ENCODE measurements at places on chromosomes 1 and 21. TPM values are rescaled to one million over a fixed set of nuclear protein-coding genes. Genes with fewer than 3 reads are reported as not detected.
A peak's percentile ranks its signal among the peaks of the same experiment; 100 is the strongest.

Gene HES3
- not detected for total RNA-seq

- H3K4me3 ChIP-seq = no peak overlapping the region
- no peak overlapping the region for H3K27ac ChIP-seq
- H3K4me1 ChIP-seq = peaks cover 20% of the 10 kb centered on the region
Measured at GRCh38 chr1:52571783-52572182, 18.9 kb upstream of the TUT4 start.

DNA sequence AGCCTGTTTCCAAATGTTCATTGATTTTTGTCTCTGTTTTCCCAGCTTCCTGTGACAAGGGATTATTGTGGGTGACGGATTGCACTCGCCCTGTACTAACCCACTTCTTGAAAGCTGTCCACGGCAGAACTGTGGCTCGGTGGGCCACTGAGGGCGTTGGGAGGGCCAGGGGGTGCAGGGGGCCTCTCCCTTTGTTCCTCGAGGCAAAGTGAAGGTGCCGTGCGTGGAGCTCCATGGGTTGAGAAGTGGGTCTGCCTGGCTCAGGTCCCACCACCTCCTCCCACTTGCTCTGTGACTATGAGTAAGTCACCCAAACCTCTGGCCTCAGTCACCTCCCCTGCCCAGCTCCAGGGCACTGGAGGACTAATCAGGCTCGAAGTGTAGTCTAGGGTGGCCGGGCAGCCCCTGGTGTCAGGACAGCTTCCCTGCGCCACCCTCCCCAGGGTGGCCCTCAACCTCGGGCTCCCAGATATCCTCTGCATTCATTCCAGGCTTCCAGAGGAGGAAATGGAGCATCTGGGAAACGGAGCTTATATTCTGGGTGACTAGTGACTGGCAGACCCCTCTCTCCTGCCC lies 148.6 kb downstream of the NPHP4 start:
- no peak overlapping the region for H3K4me3 ChIP-seq
- H3K36me3 ChIP-seq = no peaks in the 10 kb centered on the region

- no peak overlapping the region for H3K4me3 ChIP-seq
- H3K27ac ChIP-seq = no peak overlapping the region
- DNase-seq = no peak
- H3K36me3 ChIP-seq = no peaks in the 10 kb centered on the region
- peaks cover 26% of the 10 kb centered on the region for H3K27me3 ChIP-seq
Measured at GRCh38 chr1:207904391-207904790, 6.5 kb downstream of the CD34 start.

DNA sequence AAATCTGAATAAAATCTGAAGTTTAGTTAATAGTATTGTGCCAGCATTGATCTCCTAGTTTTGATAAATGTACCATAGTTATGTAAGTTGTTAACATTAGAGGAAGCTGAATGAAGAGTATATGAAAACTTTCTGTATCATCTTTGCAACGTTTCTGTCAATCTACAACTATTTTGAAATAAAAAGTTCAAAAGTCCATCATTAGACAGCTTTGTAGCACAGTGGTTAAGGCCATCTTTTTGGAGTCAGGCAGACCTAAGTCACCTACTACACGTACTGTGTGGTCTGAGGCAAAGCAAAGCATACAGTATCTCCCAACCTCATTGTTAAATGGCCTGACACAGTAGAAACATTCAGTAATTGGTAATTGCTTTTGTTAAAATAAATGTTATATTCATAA lies 47.9 kb upstream of the ATP1A1 start:
- DNase-seq = no peak
- no peaks in the 10 kb centered on the region for H3K36me3 ChIP-seq
- H3K4me1 ChIP-seq = peaks cover 89% of the 10 kb centered on the region
- peak overlapping the region; percentile 77 for H3K4me3 ChIP-seq
- no peaks in the 10 kb centered on the region for H3K27me3 ChIP-seq

DNA sequence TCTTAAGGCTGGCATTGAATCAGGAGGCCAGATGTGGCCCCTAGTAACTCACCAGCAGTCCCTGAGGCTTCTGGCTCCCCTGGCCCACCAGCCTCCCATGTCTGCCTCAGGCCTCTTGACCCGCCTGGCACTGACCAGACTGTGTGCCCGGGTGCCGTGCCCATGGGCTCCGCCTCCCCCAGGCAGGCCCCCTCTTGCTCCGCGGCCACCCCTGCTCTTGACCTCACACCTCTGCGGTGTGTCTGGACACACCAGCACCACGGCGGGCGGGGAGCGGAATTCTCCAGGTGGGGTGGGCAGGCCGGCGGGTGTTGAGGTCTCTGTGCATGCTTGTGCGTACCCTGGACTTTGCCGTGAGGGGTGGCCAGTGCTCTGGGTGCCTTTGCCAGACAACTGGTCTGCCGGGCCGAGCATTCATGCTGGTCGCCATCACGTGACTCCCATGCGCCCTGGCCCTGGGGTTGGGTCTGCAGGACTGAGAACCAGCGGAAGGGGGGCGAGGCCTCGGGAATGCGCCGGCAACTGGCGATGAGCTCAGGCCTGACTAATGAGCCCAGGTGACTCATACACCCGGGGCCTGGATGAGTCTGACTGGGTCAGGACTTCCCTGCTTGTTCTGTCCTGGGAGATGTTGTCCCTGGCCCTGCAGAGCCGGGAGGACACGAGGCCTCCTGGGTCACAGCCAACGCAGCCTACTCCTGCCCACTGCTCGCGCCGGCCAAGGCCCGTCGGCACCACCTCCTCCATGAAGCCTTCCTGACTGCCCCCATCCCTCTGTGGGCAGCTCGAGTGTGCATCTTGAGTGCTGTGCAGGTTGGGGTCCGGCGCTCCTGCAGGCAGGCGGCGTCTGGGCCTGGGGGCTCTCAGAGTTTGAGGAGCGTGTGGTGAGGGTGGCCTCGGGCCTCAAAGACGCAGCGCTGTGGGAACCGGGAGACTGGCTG lies 22.6 kb downstream of the COL18A1 start:
- no peaks in the 10 kb centered on the region for H3K36me3 ChIP-seq
- H3K27me3 ChIP-seq = no peaks in the 10 kb centered on the region
- no peaks in the 10 kb centered on the region for H3K4me1 ChIP-seq
- no peak overlapping the region for H3K4me3 ChIP-seq
- no peak for DNase-seq

Gene NUDT4B
- total RNA-seq = not detected

- no peak overlapping the region for H3K4me3 ChIP-seq
- DNase-seq = no peak
- no peaks in the 10 kb centered on the region for H3K27me3 ChIP-seq
- peaks cover 6% of the 10 kb centered on the region for H3K36me3 ChIP-seq
- H3K27ac ChIP-seq = no peak overlapping the region
Measured at GRCh38 chr1:176033881-176034280, 173.2 kb downstream of the COP1 start.

- H3K4me3 ChIP-seq = no peak overlapping the region
- H3K4me1 ChIP-seq = no peaks in the 10 kb centered on the region
- H3K27me3 ChIP-seq = peaks cover 51% of the 10 kb centered on the region
- DNase-seq = no peak
- H3K27ac ChIP-seq = no peak overlapping the region
- H3K36me3 ChIP-seq = no peaks in the 10 kb centered on the region
Measured at GRCh38 chr1:37153116-37154100, 119.1 kb upstream of the GRIK3 start.

Gene TTC34
- 6.0 TPM for total RNA-seq

DNA sequence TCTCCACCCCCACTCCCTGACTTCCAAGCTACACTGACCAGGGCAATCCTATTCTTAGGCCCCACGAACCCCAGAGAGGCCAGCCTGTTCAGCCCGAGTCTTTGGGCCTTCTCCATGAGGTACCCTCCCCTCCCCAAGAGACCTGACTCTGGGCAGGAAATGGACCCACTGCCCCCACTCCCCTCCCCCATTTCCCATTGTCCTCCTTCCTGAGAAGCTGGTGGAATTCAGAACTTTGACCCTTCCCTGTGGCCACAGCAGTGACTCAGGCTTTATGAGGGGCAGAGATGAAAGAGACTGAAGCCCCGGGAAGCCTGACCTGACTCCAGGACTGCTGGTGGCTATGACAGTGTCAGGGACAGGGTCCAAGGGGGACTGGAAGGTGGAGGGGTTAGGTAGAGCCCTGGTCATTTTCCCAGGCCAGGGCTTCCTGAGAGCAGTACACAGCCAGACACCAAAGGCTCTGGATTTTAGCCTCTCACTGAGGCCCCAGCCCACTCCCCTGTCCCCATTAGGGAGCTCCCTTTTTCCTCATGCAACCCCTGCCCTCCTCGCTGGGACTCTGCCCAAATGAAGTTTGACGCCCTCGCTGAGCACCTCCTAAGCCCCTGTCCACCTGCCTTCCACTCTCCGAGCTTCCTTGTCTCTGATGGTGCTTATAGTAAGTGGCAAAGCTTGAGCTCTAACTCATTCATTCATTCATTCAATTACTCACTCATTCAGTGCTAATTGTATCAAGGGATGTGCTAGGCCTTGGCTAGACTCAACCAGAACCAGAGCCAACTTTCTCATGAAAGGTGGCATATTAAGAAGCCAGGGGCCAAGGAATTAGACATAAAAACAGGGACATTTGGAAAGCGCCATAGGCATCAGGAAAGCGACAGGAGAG lies 3.0 kb downstream of the CRYBG2 start:
- no peaks in the 10 kb centered on the region for H3K4me1 ChIP-seq
- H3K36me3 ChIP-seq = no peaks in the 10 kb centered on the region
- no peak for DNase-seq

- H3K36me3 ChIP-seq = no peaks in the 10 kb centered on the region
- no peak for DNase-seq
- H3K4me3 ChIP-seq = no peak overlapping the region
Measured at GRCh38 chr1:194024659-194025058, 838.2 kb upstream of the B3GALT2 start.

DNA sequence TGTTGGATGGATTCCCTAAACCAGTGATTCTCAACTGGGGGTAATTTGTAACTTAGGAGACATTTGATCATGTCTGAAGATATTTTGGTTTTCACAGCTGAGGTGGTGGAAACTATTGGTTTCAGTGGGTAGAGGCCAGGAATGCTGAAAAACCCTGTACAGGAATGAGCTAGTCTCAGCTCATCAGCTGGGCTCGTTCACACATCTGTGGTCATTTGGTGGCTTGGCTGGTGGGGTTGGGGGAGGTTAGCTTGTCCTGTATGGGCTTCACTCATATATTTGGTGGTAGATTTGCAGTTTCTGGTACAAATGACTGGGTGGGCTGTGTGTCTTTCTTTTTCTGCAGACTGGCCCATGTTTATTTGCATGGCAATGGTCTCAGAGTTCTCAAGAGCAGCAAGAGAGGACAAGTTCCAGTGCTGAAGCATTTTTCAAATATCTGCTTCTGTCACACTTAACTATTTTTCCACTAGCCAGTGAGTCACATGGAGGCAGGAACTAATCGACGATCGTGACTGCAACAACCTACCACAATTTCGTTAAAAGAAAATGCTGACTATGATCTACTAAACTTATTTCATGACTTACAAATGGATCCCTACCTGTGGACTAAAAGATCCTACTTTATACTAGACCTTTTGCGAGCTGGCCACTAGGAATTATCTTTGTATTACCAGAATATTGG lies 321.7 kb upstream of the PLXNA2 start:
- H3K4me3 ChIP-seq = no peak overlapping the region
- H3K27me3 ChIP-seq = peaks cover 14% of the 10 kb centered on the region
- H3K27ac ChIP-seq = no peak overlapping the region
- H3K4me1 ChIP-seq = no peaks in the 10 kb centered on the region

DNA sequence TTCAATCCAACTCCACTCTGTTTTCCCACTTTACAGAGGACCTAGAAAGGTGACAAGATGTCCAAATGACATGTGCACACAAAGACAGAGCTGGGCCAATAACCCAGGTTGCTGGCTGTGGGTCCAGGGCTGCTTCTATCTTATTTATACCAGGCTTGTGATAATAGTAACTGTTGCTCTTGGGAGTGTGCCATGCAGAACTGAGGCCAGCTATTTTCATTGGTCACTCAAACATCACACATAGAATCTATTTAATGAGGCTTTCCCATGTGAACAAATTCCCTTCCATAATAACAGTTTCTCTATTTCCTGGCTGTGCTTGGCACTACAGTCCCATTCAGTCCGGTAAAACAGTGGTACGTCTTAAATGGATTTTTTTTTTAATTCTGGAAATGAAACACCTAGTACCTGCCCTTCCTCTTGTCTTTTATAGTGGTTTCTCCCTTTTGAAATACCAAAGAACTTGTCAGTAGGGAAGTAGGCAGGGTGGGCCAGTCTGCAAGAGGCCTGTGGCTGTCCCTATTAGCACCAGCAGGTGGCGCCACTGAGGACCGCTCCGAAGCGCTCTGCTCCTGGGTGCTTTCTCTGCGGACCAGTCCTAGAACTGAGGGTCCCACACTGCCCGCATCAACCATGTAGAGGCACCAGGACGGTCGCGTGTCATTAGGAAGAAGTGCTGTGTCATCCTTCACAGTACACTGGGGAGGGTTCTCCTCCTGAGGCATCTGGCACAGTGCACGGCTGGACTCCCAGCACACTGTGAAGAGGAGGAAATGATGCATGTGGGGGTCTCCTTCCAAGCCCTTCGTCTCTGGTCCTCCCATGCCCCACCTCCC lies 52.1 kb downstream of the GPR161 start:
- no peaks in the 10 kb centered on the region for H3K36me3 ChIP-seq
- peak; percentile 61 for DNase-seq
- H3K4me1 ChIP-seq = no peaks in the 10 kb centered on the region

GRCh38 chr1:247429496-247429895 lies 13.5 kb downstream of the NLRP3 start:
- H3K36me3 ChIP-seq = peaks cover 38% of the 10 kb centered on the region
- no peak for DNase-seq
- H3K4me1 ChIP-seq = peaks cover 20% of the 10 kb centered on the region
- no peaks in the 10 kb centered on the region for H3K27me3 ChIP-seq
- H3K27ac ChIP-seq = no peak overlapping the region
- H3K4me3 ChIP-seq = no peak overlapping the region

DNA sequence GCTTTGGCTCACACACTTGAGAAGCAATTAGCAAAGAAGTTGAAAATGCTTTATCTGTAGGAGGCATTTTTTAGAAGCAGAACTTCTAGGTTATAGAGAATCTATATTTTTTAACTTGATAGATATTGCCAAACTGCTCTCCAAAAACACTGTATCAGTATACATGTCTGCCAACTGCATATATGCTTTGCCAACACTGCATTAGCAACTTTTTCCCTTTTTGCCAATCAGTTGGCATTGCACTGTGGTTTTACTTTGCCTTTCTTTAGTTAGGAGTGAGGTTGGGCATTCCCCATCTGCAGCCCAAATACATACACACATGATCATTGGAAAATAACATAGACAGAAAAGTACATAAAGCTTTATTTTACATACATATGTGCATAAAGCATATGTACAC lies 15.0 kb downstream of the PADI3 start:
- no peak overlapping the region for H3K4me3 ChIP-seq
- no peaks in the 10 kb centered on the region for H3K36me3 ChIP-seq
- H3K27me3 ChIP-seq = peaks cover 18% of the 10 kb centered on the region

DNA sequence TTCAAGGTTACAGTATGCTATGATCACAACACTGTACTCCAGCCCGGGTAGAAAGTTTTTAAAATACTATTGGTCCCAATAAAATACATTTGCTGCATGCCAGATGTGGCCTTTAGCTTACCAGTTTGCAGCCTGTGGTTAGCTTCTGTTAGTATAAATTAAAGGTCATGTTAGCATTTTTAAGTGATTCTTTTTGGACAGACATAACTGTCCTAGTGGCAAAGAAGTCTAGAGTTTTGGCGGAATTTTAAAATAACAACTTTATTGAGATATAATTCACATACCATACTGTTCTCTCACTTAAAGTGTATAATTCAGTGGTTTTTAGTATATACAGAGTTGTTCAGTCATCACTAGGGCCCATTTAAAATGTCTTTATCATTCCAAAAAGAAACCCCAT lies 24.3 kb upstream of the TMEM39B start:
- H3K4me1 ChIP-seq = peaks cover 3% of the 10 kb centered on the region
- H3K36me3 ChIP-seq = peaks cover 84% of the 10 kb centered on the region
- H3K27ac ChIP-seq = peak overlapping the region; percentile 44
- DNase-seq = no peak
- H3K4me3 ChIP-seq = no peak overlapping the region

- DNase-seq = no peak
- peaks cover 16% of the 10 kb centered on the region for H3K4me1 ChIP-seq
- H3K36me3 ChIP-seq = no peaks in the 10 kb centered on the region
Measured at GRCh38 chr1:223136086-223136485, 7.0 kb downstream of the TLR5 start.
